ENCODE measurements at places on chromosomes 16 and 17.

GRCh38 chr16:695355-696089 is 5.3 kb upstream of the WDR24 start:
- no peak for DNase-seq

DNA sequence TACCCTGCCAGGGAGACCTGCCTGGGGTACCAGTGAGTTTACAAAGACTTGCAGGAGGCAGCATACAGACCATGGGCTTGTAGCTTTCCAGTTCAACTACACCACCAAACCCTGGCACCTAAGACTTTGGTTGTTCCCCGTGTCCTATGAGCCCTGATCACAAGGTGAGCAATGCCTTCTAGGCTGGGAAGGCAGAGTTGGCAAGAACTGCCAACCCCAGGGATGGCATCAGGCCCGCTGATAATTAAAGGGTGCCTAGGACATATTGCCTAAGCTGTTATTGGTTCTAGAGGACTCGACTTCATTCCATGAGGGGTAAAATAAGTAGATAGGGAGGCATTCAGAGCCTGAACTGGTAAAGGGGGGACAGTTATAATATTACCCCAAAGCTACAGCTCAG is 41.3 kb downstream of the CDH13 start:
- no peak for DNase-seq

- DNase-seq, result no peak
Measured at GRCh38 chr17:28906276-28906675, 3.4 kb upstream of the DHRS13 start.

DNA sequence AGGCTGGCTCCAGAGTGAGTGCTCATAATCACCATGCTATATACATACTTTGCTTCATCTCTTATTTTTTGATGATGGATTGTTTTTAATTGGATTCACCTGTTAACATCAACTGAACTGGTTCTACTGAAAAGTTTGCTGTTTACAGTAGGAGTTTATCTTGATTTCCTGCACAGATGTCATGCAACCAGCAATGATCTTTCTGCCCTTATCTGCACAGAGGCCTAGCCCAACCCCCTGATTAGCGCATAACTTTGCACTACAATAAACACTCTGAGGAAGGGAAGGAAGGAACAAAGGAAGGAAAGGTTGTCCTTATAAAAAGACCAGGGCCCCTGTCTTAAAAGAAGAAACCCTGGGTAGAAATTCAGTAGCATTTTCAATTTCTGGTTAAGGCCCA is 152.9 kb downstream of the RGS9 start:
- DNase-seq, result no peak

DNA sequence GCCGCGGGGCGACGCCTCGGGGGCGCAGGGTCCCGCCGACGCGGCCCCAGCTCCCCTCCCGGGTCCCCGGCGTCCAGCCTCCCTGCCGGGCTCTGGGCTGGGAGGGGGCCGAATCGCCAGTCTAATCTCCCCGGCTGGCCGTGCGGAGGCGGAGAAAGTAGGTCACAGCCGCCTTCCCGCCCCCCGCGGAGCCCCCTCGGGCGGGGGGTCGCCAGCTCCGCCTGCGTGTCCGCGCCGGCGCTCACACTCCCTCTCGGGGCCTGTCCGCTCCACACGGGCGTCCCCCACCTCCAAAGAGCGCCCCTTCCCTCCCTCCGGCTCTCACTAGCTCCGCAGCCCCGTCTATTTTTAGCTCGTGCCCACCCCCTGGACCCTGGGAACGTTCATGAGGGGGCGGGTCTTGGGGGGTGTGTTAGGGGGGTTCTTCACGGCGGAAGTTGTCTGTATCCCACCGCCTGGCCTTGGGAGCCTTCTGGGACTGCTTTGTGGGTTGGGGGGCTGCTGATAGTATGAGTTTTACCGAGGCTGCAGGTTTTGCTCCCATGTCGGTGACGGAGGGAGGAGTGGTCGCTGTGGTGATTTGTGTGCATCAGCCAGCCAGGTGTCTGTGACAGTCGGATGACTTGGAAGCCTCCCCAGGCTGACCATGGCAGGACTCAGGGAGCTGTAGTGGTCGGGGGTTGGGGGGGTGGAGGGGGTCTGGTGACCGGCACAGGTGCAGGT is 1.1 kb downstream of the ATP1B2 start:
- no peak for DNase-seq

DNA sequence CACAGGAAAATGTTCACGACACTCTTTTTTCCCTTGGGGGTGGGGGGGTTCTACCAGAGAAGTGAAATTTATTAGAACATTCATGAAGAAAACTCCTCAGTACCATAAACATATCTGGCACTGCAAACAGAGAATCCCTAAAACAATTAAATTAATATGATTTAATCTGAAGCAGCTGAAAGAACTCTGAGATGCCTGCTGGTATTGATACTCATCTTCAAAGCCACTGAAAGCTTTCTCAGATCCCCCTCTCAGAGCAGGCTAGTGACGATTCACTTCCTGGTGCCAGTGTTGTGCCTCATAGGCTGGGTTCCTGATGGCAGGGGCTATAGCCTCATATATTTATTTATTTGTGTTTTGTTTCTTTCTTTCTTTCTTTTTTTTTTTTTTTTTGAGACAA is 52.7 kb downstream of the MYH10 start:
- no peak for DNase-seq

DNA sequence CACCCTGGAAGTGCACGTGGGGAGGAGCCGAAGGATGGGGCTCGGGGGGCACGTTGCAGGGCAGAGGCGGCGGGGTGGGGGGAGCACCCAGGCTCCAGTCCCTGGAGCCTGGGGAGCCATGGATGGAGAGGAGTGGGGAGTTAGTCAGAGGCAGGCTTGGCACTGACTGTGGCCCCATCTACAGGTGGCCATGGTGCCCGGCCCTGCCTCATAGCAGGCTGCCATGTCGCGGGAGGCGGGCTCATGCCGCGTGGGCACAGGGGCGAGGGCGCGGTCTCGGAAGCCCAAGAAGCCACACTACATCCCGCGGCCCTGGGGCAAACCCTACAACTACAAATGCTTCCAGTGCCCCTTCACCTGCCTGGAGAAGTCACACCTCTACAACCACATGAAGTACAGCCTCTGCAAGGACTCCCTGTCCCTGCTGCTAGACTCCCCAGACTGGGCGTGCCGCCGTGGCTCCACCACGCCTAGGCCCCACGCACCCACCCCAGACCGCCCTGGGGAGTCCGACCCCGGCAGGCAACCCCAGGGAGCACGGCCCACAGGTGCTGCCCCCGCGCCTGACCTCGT is 3.0 kb downstream of the PRR35 start:
- no peak for DNase-seq

- peak; percentile 65 for DNase-seq
Measured at GRCh38 chr17:20059728-20060188, 50.6 kb downstream of the SPECC1 start.

- DNase-seq, result peak; percentile 7
Measured at GRCh38 chr17:80359422-80360110, 55.4 kb upstream of the ENDOV start.

DNA sequence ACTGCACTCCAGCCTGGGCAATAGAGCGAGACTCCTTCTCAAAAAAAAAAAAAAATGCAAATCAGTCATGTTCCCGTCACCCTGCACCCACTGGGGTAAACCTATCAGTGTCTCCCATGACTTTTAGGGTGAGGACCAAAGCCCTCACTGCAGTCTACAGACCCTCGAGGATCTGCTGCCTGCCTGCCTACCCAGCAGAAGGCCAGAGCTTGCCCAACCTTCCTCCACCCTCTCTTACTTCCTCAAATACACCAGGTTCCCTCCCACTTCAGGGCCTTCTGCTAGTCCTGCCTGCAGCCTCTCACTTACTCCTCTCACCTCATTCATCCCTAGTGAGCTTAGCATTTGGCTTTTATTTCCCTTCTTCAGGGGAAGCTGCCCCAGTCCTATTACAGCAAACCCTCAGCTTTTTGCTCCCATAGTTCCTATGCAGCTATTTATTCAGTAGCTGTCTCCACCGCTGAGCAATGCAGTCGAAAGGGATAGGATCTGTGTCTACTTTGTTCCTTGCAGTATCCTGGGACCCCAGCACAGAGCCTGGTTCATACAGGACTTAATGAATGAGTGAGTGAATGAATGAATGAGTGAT is 17.8 kb upstream of the TOB1 start:
- peak; percentile 90 for DNase-seq

GRCh38 chr17:30062372-30062771 is 54.2 kb upstream of the NSRP1 start:
- no peak for DNase-seq

DNA sequence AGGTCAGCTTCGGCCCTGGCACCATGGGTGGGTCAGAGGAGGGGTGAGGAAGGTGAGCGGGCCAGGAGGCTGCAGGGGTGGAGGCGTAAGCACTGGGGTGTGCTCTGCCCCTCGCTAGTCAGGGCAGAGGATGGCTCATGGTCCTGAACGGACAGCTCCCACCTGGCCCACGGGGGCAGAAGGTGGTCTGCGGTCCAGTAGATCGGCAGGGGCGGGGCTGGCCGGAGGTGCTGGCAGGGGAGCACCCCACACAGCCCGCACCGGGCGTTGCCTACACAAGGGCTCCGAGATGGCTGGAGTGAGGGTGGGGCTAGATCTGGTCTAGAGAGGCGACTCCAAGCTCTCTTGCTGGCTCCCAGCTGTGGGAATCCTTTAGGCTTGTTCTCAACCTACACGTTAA is 8.2 kb downstream of the NPTX1 start:
- DNase-seq, result no peak

DNA sequence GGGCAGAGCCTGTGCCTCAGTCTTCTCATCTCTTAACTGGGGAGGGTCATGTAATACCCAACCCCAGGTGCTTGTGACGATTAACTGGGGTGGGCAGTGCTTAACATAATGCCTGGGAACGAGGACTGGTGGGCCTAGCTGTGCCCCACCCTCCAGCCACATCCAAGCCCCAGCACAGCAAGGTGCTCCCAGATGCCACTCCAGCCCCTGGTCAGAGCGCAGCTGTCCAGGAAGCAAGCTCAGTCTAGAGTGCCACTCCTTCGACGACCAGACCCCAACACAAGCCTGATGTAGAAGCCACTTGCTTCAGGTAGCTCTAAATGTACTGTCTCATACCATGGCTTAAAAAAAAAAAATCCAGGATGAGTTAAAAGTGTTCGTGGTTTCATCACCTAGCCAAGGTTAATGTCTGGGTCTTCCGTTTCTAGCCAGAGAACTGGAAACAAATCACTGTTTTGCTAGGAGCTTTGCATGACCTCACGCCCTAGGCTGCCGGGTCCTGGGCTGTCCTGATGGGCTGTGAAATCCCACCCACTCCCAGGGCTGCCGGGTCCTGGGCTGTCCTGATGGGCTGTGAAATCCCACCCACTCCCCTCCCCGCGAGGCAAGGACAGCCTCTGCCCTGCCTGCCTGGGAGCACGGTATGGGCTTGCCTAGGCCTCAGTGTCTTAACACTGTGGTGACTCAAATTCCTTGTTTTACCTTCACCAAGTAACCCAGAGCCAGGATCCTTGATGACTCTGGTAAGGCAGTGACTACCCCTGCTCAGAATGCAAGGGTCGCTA is 7.7 kb downstream of the MIEF2 start:
- DNase-seq, result no peak

GRCh38 chr16:2033057-2033908 is 6.6 kb downstream of the NHERF2 start:
- peak; percentile 83 for DNase-seq
